ENCODE measurements at places on chromosomes 13 and 19. TPM values are rescaled to one million over a fixed set of nuclear protein-coding genes. Genes with fewer than 3 reads are reported as not detected.

ONECUT3 gene
- not detected for total RNA-seq

GSX1 gene
- total RNA-seq, result not detected

NUFIP1 gene
- total RNA-seq, result 3.9 TPM

CEBPA gene
- total RNA-seq, result not detected

DNA sequence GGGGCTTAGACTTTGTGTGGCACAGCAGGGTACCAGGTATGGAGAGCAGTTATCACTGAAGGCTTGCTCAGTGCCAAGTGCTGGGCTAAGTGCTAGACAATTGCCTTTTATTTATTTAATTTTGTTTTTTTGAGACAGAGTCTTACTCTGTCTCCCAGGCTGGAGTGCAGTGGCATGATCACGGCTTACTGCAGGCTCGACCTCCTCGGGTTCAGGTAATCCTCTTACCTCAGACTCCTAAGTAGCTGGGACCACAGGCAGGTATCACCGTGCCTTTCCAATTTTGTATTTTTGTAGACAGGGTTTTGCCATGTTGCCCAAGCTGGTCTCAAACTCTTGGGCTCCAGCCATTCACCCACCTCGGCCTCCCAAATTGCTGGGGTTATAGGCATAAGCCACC lies 256.9 kb downstream of the ZNF536 start:
- DNase-seq, result no peak

- DNase-seq, result no peak
These were observed 11.8 kb downstream of the DAPK3 start for GRCh38 chr19:3958836-3959765.

- DNase-seq, result no peak
These were observed 1115.2 kb upstream of the MIR17HG start for GRCh38 chr13:90232291-90232690.

DNA sequence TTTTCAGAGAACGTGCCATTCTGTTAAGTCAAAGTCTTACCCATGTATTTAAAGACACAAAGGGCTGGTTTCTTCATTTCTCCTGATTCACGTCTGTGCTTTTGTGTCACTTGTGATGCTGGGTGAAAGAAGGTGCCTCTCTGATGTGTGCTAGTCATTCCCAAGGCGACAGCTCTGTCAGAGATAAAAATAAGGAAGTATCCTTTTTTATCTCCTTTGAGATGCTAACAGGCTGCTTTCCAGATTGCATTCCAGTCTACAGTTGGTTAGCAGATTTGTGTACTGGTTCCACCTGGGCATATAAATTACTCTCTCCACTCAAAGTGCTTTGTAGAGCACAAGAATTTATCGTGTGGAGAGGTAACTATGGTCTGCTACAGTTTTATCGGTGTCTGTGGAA lies 33.5 kb upstream of the DCT start:
- no peak for DNase-seq
